Smooth muscle cell of trachea (primary cell): ENCODE measurements at places on chromosomes 7 and 10. TPM values are rescaled to one million over a fixed set of nuclear protein-coding genes. Genes with fewer than 3 reads are reported as not detected.

Gene NKX1-2
- under 0.01 TPM in 1 of 2 replicates, not detected in the other for total RNA-seq

Gene WDR11
- 81.7 and 86.1 TPM in 2 replicates for total RNA-seq

Gene MEOX2
- 0.83 and 6.1 TPM in 2 replicates for total RNA-seq

Gene ATG9B
- total RNA-seq = under 0.01 and 0.15 TPM in 2 replicates
